ENCODE measurements at places on chromosomes 2 and 18.

GRCh38 chr2:204539019-204539385 lies 6.3 kb upstream of the PARD3B start:
- DNase-seq: no peak

GRCh38 chr2:33391529-33392255 lies 84.8 kb upstream of the RASGRP3 start:
- no peak for DNase-seq

GRCh38 chr2:176986487-176986886 lies 226.1 kb upstream of the HNRNPA3 start:
- DNase-seq: no peak

GRCh38 chr18:69935319-69936190 lies 12.1 kb downstream of the CD226 start:
- DNase-seq: peak; percentile 16

DNA sequence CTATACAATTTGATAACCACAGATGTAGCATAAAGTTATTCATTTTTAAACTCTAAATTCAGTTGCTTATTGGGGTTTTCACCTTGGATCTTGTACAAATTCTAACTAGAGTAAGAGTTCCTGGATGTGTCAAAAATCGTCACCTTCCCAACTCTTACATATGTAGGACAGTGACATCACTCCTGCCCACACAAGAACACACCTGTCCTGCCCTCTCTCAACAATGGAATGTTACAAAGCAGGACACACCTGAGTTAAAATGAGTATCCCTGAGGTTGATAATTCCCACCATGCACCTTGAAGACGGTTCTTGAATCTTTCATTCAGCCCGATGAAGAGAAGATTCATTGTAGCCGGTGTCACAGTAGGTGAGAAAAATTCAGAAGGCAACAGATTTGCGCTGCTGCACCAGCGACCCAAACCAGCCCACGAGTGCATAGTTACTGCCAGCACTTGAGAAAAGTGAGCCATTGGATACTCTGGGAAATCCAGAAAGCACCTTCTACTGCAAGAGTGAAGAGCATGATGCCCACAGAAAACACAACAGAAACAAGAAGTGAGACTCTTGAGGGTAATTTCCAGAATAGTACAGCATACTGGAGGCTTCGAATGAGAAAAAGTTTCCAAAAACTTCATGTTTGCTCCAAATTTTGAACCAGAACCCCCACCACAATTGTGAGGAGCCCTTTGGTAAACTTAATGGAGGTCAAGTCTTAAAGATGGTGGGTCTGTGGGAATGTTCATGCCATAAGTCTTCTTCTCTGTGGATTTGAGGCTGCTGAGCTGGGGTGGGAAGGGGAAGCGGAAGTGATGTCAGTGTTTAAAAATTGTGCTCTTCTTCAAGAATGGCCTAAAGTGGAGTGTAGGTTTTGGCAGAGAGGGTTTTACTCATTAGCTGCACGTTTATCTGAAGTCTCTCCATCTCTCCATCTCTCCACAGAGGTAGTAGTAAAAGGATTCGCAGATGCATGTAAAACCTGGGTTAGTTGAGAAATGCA lies 34.7 kb upstream of the ADAM23 start:
- DNase-seq: no peak

DNA sequence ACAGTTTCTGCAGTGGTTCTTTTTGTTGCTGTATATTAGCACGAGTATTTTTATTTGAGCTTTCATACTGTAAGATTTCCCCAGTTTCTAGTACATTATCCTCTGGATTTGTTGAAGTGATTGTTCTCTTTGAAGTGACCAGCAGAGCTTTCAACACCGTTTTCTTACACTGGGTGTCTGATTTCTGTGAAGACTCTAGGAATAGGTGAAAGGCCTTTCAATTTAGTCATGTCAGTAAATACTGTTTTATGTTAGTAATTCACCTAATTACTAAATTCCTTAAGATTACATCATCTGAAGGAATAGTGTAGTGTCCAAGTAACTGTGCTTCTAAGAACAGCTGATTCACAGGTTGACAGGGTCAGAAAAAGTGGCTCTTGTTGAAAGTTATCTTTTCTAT lies 2.3 kb downstream of the PPM1B start:
- DNase-seq: peak; percentile 31

GRCh38 chr2:62800618-62801017 lies 95.1 kb downstream of the EHBP1 start:
- no peak for DNase-seq

- no peak for DNase-seq
Observed at GRCh38 chr2:177275040-177275742, 10.7 kb upstream of the NFE2L2 start.

DNA sequence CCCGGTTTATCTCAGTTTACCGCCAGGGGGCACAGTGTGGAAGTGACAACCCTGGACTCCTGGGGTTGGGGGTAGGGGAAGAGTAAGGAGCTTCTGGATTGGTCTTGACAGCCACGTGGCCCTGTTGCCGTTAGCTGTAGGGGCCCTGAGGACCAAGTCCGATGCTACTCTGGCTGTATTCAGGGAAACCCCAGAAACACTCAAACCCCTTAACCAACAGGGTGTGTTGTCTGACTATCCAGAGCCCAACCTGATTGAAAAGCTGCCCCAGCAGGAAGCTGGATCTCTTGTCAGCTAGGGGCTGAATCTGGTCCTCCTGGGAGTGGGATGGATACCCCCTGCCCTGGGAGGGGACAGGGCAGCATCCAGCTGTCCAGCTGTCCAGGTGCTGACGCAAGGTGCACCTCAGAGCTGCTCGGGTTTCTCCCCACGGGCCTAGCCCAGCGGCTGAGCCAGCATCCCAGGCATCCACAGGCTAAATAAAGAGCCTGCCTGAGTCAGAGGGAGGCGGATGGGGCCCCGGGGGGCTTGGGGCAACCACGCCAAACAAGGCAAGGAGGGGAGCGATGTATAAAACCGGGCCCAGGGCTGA lies 3.1 kb upstream of the GMPPA start:
- DNase-seq: peak; percentile 63

- no peak for DNase-seq
Observed at GRCh38 chr18:28725876-28726275, 548.9 kb upstream of the CDH2 start.

GRCh38 chr2:37085731-37086147 lies 1.4 kb downstream of the GPATCH11 start:
- no peak for DNase-seq

DNA sequence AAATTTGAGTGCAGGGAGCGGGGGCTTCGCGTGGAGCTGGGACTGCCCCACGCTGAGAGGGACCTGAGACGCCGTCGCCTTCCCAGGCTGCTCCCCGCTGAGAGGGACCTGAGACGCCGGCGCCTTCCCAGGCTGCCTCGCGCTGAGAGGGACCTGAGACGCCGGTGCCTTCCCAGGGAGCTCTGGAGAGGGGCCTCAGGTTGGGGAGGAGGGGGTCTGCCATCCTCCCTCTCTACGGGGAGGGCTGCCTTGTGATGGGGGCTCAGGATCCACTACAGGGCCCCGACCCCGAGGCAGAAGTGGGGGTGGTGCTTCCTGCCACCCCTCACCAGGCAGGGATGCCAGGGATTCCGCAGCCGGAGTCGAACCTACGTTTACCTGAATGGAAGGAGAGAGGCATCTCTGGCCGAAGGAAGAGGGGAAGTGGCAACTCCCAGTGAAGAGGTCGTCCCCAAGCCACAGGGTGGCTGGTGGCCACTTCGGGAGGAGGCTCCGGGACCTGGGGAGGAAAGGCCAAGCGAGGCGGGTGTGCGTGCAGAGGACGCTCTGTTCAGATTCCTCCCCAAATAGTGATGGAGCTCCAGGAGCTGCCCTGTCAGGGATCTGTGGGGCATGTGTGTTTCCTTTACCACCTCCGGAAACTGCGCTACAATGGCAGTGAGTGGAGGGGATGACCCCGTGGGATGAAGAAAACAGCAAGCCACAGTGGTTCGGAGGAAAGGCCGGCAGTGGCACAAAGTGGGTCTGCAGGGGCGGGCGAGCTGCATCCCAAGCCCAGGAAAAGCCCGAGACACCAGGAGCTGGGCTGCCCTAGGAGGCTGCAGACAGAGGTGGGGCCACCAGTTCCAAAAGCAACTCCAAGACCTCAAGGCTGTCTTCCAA lies 108.2 kb upstream of the CTDP1 start:
- DNase-seq: no peak

DNA sequence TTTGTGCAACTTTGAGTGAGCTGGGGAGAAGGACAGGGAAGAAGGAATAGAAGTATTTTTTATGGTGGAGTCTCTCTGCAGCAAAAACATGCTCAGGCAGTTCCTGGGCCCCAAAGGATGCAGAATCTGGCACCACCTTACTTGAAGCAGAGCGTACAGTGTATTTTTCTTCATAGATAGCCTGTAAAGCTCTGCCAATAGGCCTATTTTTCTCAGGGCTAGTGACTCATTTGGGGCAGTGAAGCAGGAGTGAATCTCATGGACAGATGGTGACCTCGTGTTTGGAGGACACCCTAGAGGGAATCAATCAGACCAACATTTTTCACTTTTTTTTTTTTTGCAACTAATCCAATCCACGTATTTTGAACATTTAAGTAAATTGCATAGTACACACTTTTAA lies 268.1 kb upstream of the CXCR4 start:
- no peak for DNase-seq

GRCh38 chr2:143582046-143582747 lies 453.0 kb downstream of the ARHGAP15 start:
- no peak for DNase-seq

GRCh38 chr2:23221236-23221635 lies 163.7 kb upstream of the KLHL29 start:
- DNase-seq: no peak

DNA sequence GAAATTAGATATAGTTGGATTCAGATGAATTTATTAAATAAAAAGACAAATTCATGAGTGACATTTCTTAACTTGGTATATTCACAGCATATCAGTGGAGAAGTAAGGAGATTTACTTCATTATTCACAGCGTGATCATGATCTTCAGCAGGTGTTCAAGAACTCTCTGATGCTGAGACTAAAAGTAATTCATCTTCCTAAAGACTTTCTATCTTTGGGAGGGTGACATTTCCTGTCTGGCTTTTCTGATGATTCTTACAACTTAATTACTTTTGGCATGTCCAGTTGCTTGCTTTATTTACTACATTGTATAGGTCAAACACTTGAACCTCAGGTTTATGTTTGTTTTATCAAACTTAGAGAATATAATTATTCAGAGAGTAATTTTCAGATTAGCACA lies 224.6 kb downstream of the PLCL1 start:
- DNase-seq: no peak

DNA sequence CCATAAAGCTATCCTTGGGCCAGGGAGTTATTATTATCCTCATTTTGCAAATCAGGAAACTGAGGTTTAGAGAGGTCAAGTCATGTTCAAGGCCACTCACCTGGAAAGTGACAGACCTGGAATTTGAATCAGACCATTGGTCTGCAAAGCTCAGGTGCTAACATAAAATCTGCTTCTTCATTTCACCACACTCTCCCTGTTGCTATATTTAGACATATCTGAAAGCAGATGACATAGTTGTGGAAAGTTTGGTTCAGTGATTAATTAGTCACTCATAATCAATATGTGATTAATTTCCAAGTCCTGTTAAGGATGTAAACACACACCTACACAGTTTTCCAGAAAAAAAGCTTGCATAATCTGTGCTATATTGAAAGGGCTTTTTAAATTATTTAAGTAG lies 57.4 kb downstream of the LINC00305 start:
- no peak for DNase-seq

DNA sequence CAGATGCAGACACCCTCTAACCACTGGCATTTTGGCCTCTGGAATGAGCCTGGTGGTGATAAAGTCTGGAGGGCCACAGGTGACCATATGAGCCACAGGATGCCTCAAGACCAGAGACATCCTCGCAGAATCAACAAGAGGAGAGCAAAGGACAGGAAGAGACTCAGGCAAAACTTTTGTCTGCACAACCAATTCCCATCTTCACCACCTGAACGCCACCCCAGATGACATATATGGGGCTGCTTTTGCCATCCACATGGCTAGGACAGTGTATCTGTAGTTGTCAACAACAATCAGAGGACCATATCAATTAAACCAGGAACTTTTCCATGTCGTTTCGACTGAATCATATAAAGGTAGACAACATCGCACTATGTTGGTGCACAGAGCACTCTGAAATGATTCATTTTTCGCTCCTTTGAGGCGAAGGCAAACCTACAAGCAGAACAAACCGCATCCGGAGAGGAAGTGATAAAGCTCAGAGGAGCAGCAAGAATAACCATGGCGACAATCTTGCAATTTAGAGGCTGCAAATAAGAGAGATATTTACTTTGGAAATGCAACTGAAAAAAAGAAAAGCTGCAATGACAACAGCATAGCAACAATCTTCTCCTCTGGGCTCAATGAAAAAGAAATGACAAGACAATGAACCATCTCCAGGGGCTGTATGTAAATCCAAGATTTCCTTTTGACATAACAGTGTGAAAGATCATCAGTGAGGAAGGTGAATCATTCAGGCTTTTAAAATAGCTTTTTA lies 204.5 kb downstream of the ARL4C start:
- peak; percentile 69 for DNase-seq

All from small intestine (tissue), 16 donors.